ENCODE measurements at places on chromosomes 3 and 15.

DNA sequence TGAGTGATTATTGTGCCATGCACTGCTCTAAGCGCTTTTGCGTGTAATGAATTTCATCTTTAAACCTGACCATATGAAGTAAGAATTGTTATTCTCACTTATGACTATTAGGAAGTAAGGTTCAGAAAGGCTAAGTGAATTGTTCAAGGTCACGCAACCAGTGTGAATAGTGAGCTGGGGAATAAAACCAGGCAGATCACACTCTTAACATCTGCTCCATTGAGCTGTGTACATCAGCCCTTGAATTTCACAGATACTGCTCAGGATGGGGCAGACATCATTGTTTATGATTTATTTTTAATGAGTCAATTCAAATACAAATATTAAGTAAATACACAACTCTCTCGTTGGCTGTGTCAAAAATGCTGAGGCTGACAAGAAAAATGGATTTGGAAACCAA, 184.5 kb downstream of the FNDC3B start:
- DNase-seq: no peak

DNA sequence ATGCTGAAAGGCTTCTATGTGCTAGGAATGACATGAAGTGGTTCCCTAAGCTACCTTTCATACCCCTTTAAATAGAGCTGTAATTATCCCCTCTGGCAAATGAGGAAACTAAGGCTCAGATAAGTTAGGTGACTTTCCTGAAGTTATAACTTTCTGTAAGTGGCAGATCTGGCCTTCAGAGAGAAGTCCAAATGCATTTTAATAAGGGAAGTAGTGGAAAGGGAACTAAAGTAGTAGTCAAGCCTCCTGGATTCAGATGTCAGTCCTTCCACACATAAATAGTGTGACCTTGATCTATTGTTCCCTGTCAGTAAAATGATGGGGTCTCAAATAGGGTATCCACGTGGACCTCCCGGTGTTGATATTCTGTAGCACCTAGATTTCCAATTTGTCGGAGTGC, 277.7 kb downstream of the EDEM1 start:
- DNase-seq: no peak

GRCh38 chr15:101022306-101022705, 103.1 kb downstream of the LRRK1 start:
- no peak for DNase-seq

GRCh38 chr15:99407716-99408115, 156.4 kb downstream of the LRRC28 start:
- no peak for DNase-seq

- no peak for DNase-seq
Measured at GRCh38 chr15:20280933-20281463, 260.6 kb downstream of the GOLGA6L6 start.

- no peak for DNase-seq
Measured at GRCh38 chr15:29713784-29714183, 108.5 kb downstream of the TJP1 start.

- peak; percentile 81 for DNase-seq
Measured at GRCh38 chr3:192850451-192850981, 67.1 kb downstream of the MB21D2 start.

GRCh38 chr3:73236867-73237266, 175.4 kb downstream of the EBLN2 start:
- DNase-seq: no peak

DNA sequence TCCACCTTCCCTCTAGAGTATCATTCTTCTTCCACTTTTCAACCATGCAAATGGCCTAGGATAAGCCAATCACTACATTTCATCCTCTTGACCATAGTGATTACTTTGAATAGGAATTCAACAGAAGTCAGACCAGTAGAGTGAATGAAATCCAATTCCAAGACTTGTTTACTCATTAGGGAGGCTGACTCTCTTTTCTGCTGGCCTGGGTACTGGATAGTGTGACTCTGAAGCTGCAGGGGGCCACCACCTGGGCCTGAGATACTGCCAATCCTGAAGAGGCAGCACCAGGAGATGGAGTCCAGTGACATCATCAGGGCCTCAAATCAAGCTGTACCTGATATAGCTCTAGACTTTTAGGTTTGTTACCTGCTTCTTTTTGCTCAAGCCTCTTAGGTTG, 7.0 kb upstream of the FSTL1 start:
- no peak for DNase-seq

DNA sequence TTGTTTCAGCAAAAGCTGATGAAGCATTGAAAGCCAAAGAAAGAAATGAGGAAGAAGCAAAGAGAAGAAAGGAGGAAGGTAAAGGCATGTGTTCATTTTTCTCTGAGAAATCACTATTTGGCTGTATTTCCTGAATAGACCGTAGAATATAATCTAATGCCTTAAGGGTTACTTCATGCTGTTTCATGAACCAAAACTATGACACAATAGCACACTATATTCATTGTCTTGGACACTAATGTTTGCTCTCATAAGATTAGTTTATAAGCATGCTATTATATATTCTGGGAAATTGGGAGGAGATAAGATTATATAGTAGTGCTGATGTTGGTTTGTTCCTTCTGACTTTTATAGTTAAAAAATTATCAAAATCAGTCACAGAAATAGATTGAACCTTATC, 110.1 kb upstream of the MLF1 start:
- no peak for DNase-seq

- no peak for DNase-seq
Measured at GRCh38 chr3:99881121-99881524, 63.5 kb downstream of the CMSS1 start.

GRCh38 chr3:113038328-113038727, 47.5 kb downstream of the GTPBP8 start:
- no peak for DNase-seq

DNA sequence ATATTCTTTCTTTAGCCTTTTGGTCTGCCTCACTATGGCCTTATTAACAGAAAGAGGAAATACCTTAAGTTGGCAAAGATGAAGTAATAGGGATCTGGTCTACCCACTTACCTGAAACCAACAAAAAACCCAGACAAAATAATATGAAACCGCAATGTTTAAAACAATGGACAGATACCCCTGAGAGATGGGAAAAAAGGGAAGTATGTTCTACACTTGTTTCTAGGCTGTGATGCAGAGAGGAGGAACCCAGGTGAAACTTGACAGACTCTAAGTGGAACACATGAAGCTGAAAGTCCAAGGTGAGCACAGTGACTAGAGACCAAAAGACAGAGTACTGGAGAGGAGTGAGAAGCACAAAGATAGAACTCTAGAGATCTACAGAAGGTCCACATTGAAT, 78.4 kb downstream of the NR2E3 start:
- no peak for DNase-seq

DNA sequence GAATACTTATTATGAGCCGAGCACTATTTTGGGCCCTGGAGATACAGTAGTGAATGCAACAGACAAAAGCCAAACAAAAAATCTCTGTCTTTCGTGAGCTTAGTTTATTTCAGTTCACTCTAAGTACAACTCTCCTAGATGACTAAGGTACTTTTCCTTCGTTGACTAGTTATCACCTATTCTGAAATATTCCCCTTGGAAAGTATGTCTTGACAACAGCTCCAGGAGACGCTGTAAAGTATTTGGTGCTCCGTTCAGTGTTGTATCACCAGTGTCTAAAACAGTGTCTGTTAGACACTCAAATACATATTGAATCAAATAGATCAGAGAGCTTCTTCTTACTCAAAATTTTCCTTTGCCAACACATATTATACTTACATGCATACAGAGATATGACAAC, 119.6 kb downstream of the TFDP2 start:
- no peak for DNase-seq

DNA sequence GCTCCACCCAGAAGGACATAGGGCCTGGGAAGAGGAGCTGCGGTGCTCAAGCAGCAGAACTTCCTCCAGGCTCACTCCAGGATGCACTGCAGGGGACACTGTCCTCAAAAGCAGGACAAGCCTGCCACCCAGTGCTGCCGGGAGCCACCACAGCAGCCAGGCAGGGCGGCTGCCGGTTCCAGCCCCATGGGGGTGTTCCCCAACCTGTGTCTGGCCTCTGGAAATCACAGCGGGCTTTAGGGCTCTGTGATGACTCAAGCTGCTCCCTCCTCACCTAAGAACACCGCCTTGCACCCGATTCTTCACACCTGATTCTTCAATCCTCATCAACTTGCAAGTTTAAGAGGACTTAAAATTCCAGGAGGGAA, 71.9 kb upstream of the SLC6A11 start:
- no peak for DNase-seq

DNA sequence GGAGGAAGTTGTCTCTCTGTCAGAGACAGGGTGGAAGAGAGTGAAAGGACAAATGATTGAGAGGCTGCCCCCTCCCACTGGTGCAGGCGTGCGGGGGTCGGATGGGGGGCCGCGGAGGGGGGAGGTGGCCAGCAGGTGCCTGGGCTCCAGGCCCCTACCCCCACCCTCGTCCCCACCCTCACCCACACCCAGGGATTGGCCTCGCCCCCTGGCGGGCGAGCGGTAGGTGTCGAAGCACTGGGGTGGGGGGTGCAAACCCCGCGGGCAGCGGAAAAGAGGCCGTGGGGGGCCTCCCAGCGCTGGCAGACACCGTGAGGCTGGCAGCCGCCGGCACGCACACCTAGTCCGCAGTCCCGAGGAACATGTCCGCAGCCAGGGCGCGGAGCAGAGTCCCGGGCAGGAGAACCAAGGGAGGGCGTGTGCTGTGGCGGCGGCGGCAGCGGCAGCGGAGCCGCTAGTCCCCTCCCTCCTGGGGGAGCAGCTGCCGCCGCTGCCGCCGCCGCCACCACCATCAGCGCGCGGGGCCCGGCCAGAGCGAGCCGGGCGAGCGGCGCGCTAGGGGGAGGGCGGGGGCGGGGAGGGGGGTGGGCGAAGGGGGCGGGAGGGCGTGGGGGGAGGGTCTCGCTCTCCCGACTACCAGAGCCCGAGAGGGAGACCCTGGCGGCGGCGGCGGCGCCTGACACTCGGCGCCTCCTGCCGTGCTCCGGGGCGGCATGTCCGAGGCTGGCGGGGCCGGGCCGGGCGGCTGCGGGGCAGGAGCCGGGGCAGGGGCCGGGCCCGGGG, at the start of gene KAT2B:
Gene KAT2B, plus strand, starts transcription at position 682 of the 783 bp plus-strand sequence. Its CDS starts 32 bp downstream, at position 714.
- no peak for DNase-seq

DNA sequence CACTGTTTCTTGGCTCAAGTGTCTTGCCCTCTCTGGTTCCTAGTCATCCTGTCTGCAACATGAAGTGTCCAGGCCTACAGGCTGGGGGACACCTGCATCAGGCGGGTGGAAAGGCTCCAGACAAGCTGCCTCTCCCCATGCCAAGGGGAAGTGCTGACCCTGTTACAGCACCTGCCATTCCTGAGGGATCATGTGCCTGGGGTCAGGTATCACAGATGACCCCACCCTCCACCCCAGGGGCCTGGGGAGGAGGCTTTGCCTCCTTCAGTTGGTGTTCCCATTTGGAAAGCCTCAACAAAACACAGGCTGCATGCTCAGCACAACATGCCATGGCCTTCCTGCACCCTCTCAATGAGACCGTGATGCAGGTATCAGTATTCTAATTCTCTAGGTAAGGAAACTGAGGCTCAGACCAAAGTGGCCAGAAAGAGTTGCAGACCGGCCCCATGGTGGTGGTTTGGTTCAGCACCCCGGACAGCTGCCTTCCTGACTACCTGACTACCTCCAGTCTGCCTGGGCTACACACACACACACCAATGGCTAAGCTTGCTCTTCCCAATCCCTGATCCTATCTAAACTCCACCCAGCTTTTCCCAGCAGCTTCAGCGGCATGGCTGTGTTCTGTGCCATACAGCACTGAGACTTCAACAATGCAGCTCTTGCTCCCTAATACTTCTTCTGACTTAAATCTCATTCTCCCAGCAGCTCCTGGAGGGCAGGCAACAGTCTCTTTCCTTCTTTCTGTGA, 69.7 kb upstream of the LINGO1 start:
- DNase-seq: no peak

GRCh38 chr3:15102836-15103235, 3.9 kb upstream of the RBSN start:
- DNase-seq: no peak

GRCh38 chr3:197487911-197488391, 67.8 kb downstream of the BDH1 start:
- peak; percentile 75 for DNase-seq

- no peak for DNase-seq
Measured at GRCh38 chr3:114671741-114672510, 378.1 kb downstream of the TIGIT start.

DNA sequence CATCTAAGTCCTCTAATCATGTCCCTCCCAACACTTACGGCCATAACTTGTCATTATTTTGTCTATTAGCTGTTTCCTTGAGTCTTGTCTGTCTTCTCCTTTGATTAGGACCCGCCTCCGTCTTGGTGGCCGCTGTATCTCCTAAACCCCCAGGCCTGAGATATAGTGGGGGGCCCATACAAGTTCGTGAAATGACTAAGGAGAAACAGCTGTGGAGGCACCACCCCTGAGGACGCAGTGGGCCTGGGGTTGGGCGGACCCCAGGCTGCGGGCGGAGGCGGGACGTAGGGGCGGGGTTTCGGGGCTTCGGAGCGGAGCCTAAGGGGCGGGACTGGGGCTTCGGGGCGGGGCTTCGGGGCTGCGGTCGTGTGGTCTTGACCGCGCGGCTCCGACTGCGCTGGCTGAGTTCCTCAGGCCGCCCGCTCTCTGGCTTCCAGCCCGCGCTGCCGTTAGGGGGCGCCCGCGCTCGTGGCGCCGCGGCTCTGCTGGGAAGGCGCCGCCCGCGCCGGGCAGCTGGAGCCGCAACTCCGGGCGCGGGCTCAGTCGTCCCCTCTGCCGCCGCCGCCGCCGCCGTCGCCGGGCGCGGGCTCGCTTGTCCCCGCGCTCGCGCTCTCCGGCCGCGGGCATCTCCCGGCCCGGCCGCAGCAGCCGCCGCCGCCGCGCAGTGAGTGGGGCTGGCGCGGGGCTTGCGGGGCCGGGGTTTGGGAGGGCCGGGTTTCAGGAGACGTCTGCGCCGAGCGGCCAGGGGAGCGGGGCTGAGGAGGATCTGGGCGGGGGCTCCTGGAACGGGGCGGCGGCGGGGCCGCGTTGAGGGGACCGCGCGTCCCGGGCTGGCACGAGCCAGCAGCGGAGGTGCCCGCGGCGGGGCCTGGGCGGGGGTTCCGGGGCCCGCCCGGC, at the start of gene KCTD6:
Gene KCTD6, plus strand, starts transcription at position 591 of the 897 bp plus-strand sequence. CDS start 6,660 bp downstream, outside the sequence.
- DNase-seq: peak; percentile 52

DNA sequence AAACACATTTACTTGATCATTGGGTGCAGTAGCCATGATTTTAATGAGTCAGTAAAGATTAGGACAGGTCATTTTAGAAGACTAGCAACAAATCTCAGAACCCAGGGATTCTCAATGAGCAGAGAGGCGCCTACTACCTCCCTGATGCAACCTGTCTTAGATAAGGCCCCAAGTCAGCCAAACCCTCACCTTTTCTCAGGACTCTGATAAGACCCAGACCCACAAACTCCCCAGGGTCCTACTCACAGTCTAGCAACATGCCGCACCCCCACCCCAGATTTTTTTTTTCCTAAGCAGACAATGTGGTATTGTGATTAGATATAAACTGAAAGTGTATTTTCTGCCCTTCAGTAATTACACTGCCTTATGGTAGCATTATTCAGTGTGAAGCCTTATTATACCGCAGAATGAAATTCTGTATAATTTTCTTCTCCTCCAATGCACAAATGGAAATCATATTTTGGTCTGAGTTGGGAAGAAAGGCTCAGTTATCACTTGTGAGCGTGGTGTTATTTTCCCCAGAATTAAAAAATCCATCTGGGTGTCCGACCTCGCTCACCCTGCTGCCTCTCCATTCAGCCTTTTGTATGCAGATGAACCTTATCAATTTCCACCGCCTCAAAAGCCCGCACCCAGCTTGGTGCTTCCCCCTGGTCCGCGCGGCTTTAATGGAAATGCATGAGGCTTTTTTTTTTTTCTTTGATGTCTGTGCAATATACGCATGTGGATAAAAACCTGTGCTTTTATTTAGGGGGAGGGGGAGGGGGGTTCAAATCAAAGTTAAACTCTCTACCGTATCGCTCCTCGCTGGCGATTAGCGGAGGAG, 122.0 kb upstream of the SOX14 start:
- no peak for DNase-seq

GRCh38 chr3:72111265-72112205, 326.6 kb upstream of the PROK2 start:
- DNase-seq: no peak
